Endodermal cell (in vitro differentiated cells): ENCODE measurements at places on chromosomes 3 and 15.

DNA sequence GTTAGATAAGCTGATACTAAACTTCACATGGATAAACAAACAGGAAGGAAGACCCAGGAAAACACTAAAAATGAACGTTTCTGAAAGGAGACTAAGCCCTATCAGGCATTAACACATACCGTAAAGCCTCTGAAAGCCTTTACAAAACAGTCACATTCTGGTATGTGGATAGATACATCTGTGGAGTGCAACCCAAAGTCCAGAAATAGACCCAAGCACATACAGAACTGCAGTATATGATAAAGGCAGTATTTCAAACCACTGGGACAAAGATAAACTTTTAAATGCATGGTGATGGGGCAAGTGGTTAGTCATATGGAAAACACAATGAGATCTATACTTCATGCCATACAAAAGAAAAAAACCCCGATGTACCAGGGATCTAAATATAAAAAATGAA lies 26.0 kb downstream of the DCBLD2 start:
- H3K4me1 ChIP-seq = peaks cover 3% of the 10 kb centered on the region
- DNase-seq = no peak
- H3K27ac ChIP-seq = no peak overlapping the region

DNA sequence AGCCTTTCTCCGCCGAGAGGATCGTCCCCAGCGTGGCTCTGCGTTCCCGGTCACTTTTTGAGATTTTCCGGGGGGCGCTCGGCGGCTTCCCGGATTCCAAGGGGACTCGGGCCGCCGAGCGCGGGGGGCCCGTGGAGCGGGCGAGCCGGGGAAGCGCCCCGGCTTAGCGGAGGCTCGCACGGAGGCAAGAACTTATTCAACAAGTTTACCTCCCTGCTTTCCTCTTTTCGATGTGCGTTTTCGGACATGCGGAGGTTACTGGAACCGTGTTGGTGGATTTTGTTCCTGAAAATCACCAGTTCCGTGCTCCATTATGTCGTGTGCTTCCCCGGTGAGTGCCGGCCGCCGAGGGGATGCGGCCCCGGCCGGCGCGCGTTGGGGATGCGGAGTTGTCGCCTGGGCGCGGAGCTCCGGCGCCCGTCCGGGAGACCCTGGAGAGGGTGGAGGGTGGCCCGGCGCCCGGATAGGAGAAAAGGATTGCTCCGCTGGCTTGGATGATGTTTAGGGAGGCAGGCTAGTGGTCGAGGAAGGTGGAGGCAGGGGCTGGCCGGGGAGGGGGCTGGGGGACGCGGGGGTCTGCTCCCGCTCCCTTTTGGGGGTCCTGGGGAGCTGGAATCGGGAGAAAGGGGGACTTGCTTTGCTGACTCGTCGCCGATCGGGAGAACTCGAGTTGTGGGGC lies 810 bp downstream of the PTPRG start:
- peaks cover 2% of the 10 kb centered on the region for H3K4me1 ChIP-seq
- peak overlapping the region; percentile 99 for H3K27ac ChIP-seq
- DNase-seq = no peak
- peak overlapping the region; percentile 96 for H3K4me3 ChIP-seq
- H3K36me3 ChIP-seq = no peaks in the 10 kb centered on the region

DNA sequence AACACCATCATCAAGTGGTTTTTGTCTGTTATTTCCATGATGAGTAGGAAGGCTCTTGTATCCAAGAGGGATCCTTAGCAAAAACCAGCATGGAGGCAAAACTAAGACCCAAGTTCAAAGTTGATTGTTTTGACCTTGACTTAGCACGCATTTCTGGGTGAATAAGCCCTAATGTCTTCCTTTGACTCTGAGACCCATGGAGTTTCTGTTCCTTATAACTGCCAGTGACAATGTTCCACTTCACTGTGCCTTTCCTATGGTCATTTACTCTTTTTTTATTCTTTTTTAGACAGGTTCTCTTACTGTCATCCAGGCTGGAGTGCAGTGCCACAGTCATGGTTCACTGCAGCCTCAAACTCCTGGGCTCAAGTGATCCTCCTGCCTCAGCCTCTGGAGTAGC lies 118.2 kb upstream of the MRPL3 start:
- H3K27ac ChIP-seq = no peak overlapping the region
- H3K36me3 ChIP-seq = no peaks in the 10 kb centered on the region
- DNase-seq = no peak
- H3K4me3 ChIP-seq = no peak overlapping the region

GRCh38 chr3:128787256-128788253 lies 61.6 kb downstream of the RAB7A start:
- peak; percentile 85 for DNase-seq
- no peak overlapping the region for H3K27ac ChIP-seq
- H3K4me1 ChIP-seq = no peaks in the 10 kb centered on the region
- H3K4me3 ChIP-seq = no peak overlapping the region

GRCh38 chr3:195394700-195395099 lies 48.1 kb downstream of the ACAP2 start:
- no peak overlapping the region for H3K27ac ChIP-seq
- H3K4me1 ChIP-seq = no peaks in the 10 kb centered on the region
- DNase-seq = no peak
- H3K4me3 ChIP-seq = no peak overlapping the region

GRCh38 chr15:100252359-100252758 lies 89.4 kb downstream of the ADAMTS17 start:
- DNase-seq = peak; percentile 22
- H3K4me1 ChIP-seq = no peaks in the 10 kb centered on the region
- H3K4me3 ChIP-seq = no peak overlapping the region
- H3K36me3 ChIP-seq = no peaks in the 10 kb centered on the region
- no peak overlapping the region for H3K27ac ChIP-seq

DNA sequence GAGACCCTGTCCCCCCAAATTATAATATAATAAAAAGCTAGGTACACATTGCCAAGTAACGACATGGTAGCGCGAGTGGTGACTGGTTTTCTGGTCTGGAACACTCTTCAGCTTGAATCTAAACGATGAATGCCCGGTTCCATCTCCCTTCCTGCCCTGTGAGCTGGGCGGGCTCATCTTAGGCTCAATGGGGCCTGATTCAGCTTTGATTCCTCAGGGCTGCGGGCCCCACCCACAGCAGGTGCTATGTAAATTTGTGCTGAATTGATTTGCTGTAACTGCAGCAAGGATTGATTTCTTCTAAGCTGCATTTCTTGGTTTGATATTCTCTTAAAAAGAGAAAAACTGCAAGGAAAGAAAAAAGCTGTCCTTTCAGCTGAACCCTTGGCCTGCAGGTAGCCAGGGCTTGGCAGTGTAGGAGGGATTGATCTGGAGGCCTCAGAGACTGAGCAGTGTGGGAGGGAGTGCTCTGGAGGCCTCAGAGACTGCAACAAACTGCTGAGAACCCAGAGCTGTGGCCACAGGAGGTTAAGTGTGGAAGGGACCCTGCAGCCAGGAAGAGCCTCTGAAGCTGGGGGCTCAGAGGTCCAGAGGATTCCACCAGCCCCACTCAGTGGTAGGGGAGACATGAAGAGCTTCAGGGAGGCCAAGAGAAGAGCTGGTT lies 231.6 kb downstream of the XXYLT1 start:
- no peaks in the 10 kb centered on the region for H3K27me3 ChIP-seq
- H3K27ac ChIP-seq = no peak overlapping the region
- no peaks in the 10 kb centered on the region for H3K36me3 ChIP-seq
- H3K4me3 ChIP-seq = no peak overlapping the region
- H3K4me1 ChIP-seq = no peaks in the 10 kb centered on the region

DNA sequence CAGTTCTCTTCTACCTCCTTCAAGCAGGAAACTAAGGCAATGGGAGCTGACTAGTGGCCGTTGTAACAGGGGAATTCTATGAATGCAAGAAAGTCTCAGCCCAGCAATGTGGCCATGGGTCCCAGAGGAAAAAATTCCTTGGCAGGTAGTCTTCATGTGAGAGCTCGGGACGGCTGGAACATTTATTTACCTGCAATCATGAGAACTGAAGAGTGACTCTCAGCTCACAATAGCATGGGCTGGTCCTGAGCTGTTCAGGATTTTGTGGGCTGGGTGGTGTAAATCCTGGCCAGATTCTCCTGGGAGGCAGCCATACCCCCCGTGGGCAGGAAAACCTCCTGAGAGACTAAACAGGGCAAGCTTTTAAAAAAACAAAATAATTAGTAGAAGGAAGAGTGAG lies 330.3 kb upstream of the CTNNB1 start:
- H3K27me3 ChIP-seq = no peaks in the 10 kb centered on the region
- H3K36me3 ChIP-seq = no peaks in the 10 kb centered on the region
- peaks cover 40% of the 10 kb centered on the region for H3K4me1 ChIP-seq
- H3K27ac ChIP-seq = no peak overlapping the region
- DNase-seq = peak; percentile 61

DNA sequence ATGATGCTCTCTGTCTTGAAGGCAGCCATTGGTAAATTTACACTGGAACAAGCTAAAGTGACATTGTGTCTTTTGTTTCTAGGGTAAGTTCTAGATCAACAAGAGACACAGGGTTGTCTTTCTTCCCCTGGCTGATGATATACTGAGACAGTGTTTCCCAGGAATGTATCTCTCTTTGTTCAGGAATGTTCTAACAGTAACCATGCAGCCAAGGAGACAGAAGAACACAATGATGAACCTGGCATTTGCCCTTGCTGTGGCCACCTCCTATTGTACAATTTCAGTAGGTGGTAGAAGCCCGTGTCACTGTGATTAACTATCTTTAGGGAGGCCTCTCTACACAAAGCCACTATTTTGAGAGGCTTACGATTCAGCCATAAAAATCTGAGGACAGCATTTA lies 130.7 kb downstream of the LRTM1 start:
- H3K4me1 ChIP-seq = peaks cover 1% of the 10 kb centered on the region
- no peak for DNase-seq
- no peaks in the 10 kb centered on the region for H3K36me3 ChIP-seq
- H3K27me3 ChIP-seq = no peaks in the 10 kb centered on the region
- no peak overlapping the region for H3K27ac ChIP-seq

GRCh38 chr3:167996514-167996913 lies 99.2 kb downstream of the GOLIM4 start:
- no peak overlapping the region for H3K4me3 ChIP-seq
- H3K27me3 ChIP-seq = peaks cover 25% of the 10 kb centered on the region
- H3K27ac ChIP-seq = no peak overlapping the region
